ENCODE measurements at places on chromosomes 4 and X.

DNA sequence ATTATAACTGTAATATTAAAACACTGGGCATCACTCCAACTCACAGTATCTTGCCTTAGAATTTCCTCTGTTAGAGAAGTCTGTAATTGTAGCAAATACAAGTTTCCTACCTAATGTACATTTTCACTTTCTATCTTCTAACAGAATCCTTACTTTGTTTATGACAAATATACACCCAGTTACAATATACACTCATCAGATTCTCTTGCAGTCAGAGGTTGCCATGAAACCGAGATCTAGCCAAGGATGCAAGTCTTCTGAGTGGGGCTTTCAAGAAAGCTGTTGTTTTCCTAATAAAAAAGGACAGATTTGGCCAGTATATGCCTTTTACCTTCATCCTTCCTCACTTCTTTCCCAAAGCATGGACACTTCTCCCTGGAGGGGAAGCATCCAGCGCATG, 228.9 kb downstream of the SCFD2 start:
- DNase-seq = no peak

DNA sequence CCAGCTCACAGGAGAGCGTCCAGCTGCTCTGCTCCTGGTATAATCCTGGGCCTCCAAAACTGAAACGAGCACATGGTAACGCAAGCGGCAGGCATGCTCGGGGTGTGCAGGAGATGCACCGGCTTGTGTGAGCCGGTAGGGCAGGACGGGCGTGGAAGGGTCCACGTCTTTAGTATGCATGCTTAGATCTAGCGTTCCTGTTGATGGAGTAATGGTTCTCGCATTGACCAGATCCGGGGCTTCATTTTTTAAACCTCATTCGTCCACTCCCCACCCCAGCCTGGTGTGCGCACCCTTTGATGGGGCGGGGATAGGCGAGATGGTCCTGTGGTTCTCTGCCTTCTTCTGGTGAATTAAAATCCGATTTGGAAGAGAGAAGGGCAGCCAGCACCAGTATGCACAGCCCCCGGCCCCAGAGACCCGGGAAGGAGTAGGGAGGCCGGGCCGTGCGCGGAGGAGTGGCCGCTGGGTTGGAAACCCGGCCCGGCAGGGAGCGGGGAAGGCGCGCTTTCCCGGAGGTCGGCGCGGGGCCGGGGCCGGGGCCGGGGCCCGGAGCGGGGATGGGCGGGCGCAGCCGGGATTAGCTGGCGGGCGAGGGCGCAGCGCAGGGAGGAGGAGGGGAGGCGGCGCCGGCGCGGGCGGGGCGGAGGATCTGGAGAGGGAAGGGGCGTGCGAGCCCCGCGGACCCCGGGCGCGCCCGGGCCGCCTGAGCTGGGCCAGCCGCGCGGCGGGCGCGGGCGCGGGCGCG, 39.9 kb downstream of the FAM149A start:
- DNase-seq = no peak

GRCh38 chrX:150935467-150935866, 37.0 kb upstream of the CD99L2 start:
- no peak for DNase-seq

GRCh38 chr4:153040677-153041076, 104.6 kb downstream of the FHDC1 start:
- DNase-seq = no peak

- DNase-seq = peak; percentile 8
These were observed 168.8 kb upstream of the FAM47A start for GRCh38 chrX:34300871-34301270.

DNA sequence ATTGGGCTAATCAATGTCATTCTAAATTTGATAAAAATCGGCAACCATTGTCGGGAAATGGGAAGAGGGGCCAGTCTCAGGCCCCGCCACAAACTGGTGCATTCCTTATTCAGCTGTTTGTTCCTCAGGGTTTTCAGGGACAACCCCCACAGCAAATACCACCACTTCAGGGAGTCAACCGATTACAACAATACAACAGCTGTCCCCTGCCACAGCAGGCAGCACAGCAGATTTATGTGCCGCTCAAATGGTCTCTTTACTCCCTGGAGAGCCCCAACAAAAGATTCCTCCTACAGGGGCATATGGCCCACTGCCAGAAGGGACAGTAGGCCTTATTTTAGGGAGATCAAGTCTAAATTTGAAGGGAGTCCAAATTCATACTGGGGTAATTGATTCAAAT, 61.8 kb downstream of the ZNF732 start:
- no peak for DNase-seq

GRCh38 chrX:31500921-31501320, 429.1 kb upstream of the FTHL17 start:
- peak; percentile 27 for DNase-seq

DNA sequence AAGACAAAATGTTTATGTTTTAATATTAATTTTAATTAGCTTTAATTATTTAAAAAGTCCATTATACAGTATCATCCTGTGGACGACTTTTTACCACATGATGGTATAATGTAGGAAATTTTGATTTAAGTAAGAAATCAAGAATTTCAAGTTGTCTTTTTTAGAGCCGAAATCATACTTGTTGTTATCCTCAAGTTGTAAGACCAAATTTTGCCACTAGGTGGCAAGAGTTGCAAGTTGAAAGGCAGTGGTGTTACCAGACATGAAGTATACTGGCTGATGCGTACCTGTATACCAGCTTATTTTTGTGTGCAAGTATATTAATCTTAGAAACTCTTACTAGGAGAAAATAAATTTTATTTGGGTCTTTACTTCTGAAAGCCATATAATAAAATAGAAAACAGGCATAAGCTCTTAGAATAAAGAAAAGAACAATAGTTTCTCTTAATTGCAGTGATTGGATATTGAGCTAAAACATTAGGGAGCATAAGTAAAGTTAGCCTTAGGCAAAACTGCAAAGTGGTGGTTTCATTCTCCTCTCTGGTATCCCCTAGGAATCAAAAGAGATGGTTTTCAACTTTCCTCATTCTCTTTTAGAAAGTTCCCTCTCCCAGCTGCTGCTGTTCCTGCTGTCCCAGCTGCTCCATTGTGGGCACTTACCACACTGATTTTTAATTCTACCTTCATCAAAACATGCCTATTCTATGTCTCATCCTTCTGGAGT, 118.0 kb upstream of the WDFY3 start:
- DNase-seq = peak; percentile 1

All from MV-4-11 (cell line).